ENCODE measurements at places on chromosomes 5 and 9.

DNA sequence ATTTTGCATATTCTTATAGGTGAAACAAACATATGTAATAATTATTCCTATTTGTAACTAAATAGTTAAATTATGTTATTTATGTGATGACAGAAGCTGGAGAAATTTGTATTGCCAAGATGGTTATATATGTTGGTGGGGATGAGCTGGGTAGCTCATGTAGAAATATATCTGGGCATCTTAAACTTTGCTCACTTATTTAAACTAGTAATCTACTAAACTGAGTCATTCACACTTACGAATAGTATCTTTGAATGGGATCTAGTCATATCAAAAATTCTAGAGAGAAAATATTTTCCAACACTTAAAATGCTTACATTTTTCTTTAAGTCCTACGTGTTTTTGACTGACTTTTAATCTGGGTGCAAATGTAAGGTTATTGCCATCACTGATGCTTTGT is 44.6 kb upstream of the EIF4EBP3 start:
- DNase-seq = no peak
- no peaks in the 10 kb centered on the region for H3K27me3 ChIP-seq
- no peaks in the 10 kb centered on the region for H3K4me1 ChIP-seq
- no peak overlapping the region for H3K27ac ChIP-seq
- H3K4me3 ChIP-seq = no peak overlapping the region

DNA sequence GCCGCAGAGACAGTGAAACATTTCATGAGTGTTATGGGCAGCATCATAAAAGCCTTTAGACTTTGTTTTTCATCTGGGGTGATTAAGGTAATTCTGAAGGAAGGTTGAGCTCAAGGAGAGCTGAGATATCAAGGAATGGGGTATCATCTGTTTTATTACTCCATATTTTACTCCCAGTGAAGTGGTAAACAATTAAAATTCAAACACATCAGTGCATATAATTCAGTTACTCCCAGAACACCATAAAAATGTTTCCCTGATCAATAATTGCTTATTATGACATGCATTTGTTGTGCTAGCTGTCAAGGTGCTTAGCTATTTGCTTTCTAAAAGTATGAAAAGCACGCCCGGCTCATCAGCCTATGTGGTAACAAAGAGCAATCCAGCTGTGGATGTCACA is 81.7 kb downstream of the DOCK8 start:
- no peak overlapping the region for H3K27ac ChIP-seq
- H3K27me3 ChIP-seq = no peaks in the 10 kb centered on the region
- H3K4me1 ChIP-seq = no peaks in the 10 kb centered on the region
- no peaks in the 10 kb centered on the region for H3K36me3 ChIP-seq
- H3K4me3 ChIP-seq = no peak overlapping the region

DNA sequence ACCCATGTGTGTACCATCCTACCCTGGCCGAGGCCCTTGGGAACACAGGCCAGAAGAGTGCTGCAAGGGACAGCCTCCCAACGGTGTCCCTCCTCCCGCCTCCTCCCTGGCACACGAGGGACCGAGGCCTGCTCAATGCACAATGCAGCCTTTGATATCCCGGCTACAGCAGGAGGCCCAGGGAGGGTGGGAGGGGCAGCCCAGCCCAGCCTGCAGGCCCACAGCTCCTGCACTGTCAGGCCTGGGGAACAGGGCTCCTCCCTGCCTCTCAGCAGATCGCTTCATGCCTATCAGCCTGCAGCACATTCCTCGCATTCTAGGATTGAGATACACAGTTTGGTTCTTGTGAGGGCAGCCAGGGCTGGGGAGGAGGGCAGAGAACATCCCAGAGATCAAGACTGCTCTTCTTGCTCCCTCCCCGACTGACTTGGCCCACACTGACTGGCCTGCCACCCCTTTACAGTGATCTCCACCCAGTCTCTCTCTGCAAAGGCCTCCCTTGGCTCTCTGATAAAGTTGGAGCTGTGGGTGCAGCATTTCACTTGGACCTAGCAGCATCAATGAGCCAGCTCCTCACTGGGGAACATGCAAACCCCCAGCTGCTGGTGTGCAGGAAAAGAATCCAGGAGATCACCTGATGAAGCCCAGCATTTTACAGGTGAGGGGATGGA is at the start of gene SH3TC2:
TSS of gene SH3TC2 (minus strand) at position 46 of the 671 bp plus-strand sequence. CDS start at position 6, 40 bp downstream.
- H3K36me3 ChIP-seq = no peaks in the 10 kb centered on the region
- H3K27ac ChIP-seq = peak within 1 kb of the TSS; percentile 82
- no peaks in the 10 kb centered on the region for H3K27me3 ChIP-seq
- H3K4me3 ChIP-seq = peak within 1 kb of the TSS; percentile 25

DNA sequence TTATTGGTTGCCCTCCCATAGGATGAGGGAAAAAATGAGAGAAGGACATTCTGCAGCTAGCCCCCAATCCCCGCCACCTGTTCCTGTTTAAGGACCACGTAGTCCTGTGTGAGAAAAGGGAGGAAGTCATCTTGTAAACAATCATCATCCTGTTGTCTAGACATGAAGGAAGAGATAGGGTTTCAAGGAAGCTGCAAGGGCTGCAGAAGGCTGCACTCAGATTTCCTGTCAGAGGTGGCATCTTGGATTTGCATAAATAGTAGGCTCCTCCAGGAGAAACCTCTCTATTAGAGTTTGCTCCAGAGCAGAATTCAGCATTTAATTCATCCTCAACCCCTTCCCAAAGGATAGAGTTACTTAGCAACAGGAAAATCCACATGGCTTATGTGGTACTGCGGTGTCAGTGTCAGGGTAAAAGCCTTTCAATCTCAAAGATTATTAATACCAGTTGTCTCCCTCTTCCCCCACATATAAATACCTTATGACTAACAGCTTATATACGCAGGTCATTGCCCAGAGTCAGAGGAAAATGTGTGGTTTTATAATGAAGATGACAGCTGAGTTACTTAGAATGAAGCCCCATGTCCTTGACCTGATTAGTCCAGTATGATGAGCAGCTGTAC is 4.6 kb upstream of the DNAJC18 start:
- peak; percentile 91 for DNase-seq
- peak overlapping the region; percentile 39 for H3K27ac ChIP-seq
- H3K27me3 ChIP-seq = no peaks in the 10 kb centered on the region
- H3K36me3 ChIP-seq = no peaks in the 10 kb centered on the region

DNA sequence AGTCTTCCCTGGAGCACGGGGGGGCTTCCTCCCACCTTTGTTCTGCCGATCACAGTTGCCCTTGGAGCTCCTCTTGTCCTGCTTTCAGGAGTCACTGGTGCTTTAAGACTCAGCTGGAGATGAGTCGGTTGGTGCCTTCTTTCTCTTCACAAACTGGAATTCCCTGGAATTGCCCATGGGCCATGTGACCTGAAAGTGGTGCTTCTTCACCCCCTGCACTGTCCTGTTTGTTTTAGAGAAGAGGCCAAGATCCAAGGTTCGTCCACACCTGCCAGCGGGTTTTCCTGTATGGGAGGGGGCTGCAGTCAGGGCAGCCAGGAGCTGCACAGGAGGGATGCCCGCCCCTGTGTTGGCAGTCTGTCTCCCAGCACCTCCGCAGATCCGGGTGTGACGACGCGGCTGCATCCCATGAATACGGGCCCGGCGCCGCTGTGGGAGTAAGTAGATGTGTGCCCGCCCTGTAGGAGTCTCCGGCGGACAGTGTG is 9.5 kb upstream of the MRPS2 start:
- no peaks in the 10 kb centered on the region for H3K27me3 ChIP-seq

GRCh38 chr5:139812836-139813805 is 17.5 kb downstream of the PSD2 start:
- no peaks in the 10 kb centered on the region for H3K4me1 ChIP-seq
- peaks cover 3% of the 10 kb centered on the region for H3K27me3 ChIP-seq
- no peak overlapping the region for H3K4me3 ChIP-seq
- no peaks in the 10 kb centered on the region for H3K36me3 ChIP-seq
- no peak for DNase-seq
- no peak overlapping the region for H3K27ac ChIP-seq

DNA sequence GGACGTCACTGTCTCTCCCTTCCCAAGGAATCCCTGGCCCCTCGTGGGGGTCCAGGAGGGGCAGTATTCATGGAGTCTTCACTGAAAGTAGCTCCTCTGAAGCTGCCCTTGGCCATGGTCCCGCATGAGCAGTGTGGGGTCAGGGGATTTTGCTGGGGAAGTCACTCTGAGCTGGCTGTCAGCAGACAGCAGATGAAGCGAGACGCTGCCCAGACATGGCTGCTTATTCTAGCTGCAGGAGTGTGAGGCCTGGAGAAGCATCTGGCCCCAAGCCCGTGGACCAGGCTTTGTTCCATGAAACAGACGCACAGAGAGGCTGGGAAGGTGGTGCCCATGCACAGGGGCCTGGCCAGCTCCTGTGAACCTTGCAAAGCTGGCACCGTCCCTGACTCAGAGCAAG is 21.5 kb upstream of the ASS1 start:
- H3K27ac ChIP-seq = no peak overlapping the region
- DNase-seq = no peak
- H3K4me1 ChIP-seq = peaks cover 30% of the 10 kb centered on the region
- H3K27me3 ChIP-seq = no peaks in the 10 kb centered on the region
- no peaks in the 10 kb centered on the region for H3K36me3 ChIP-seq

DNA sequence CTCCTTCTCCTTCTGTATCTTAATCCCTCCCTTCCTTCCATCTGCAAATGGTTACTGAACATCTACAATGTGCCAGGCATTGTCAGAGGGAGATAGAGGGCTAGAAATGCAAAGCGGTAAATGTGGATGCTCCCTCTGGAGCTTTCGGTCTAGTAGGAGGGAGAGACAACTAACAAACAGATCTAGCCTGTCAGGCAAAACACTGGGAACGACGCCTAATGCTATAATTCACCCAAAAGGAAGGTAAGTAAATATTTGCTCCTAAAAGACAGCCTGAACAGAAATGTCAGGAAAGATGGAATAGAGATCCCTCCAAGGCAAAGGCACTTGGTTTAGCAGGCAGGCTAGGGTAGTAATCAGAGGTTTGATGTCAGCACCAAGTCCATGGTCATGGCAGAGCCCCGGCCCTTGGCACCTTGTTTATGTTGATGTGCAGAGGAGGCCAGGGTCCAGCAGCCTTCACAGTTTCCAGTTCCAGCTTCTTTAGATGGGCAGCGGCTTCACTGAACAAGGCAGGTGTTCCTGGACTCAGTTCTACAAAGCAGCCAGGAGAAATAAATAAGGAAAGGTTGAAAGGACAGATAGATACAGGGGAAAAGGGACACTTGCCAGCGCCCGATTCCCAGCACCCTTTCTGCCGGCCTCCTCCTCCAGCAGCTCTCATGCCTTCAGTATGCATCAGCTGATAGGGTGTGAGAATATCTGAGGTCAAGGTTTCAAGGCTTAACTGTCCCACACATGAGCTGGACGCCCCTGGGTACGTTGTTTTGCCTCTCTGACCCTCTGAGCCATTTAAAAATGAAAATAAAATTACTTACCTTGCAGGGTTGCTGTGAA is 46.5 kb upstream of the FRRS1L start:
- H3K36me3 ChIP-seq = no peaks in the 10 kb centered on the region
- H3K27me3 ChIP-seq = peaks cover 5% of the 10 kb centered on the region
- no peak overlapping the region for H3K4me3 ChIP-seq

GRCh38 chr9:26335116-26335515 is 557.5 kb downstream of the CAAP1 start:
- H3K27ac ChIP-seq = no peak overlapping the region
- no peak for DNase-seq
- H3K36me3 ChIP-seq = no peaks in the 10 kb centered on the region
- H3K4me3 ChIP-seq = no peak overlapping the region

GRCh38 chr5:113214606-113215323 is 220.0 kb downstream of the TSSK1B start:
- H3K27me3 ChIP-seq = no peaks in the 10 kb centered on the region
- H3K4me1 ChIP-seq = peaks cover 28% of the 10 kb centered on the region
- DNase-seq = no peak
- H3K36me3 ChIP-seq = no peaks in the 10 kb centered on the region
- H3K4me3 ChIP-seq = no peak overlapping the region

GRCh38 chr9:126932871-126933321 is 18.3 kb downstream of the RALGPS1 start:
- H3K4me1 ChIP-seq = no peaks in the 10 kb centered on the region
- no peak overlapping the region for H3K4me3 ChIP-seq
- no peak for DNase-seq
- peaks cover 10% of the 10 kb centered on the region for H3K27me3 ChIP-seq

DNA sequence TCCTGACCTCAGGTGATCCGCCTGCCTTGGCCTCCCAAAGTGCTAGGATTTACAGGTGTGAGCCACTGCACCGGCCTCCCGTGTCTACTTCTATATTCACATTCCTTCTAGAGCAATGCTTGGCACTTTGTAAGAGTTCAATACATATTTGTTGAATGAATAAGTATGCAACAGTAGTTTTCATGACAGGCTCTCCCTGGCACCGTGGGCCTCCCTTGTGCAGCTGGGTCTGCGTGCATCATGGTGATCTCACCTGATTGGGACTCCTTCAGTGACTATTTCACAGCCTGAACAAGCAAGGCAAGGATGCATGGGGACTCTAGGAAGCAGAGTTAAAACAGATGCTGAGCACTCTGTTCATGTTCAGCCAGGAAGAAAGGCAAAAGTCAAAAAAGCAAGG is 6.8 kb upstream of the ZBTB34 start:
- H3K36me3 ChIP-seq = no peaks in the 10 kb centered on the region
- H3K4me1 ChIP-seq = no peaks in the 10 kb centered on the region
- H3K4me3 ChIP-seq = no peak overlapping the region
- H3K27ac ChIP-seq = peak overlapping the region; percentile 19
- H3K27me3 ChIP-seq = peaks cover 50% of the 10 kb centered on the region
- peak; percentile 32 for DNase-seq

DNA sequence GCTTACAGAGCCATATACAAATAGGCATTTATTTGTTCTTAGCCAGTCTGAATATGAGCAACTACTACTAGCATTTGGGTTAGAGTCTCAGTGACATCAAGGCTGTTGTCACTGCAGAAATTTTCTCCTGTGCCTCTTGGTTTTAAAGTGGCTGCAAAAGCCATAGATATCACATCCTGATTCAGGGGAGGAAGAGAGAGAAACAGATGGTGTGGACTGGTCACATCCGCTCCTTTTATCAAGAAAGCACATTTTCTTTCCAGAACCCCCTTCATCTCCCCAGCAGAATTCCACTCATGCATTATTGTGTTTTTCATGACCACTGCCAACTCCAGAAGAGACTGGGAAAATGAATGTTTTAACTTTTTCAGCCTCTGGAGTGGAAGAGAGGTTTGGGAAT is 69.8 kb downstream of the PTTG1 start:
- no peak overlapping the region for H3K4me3 ChIP-seq
- H3K4me1 ChIP-seq = no peaks in the 10 kb centered on the region
- no peaks in the 10 kb centered on the region for H3K27me3 ChIP-seq
- no peak overlapping the region for H3K27ac ChIP-seq

- no peaks in the 10 kb centered on the region for H3K27me3 ChIP-seq
- no peaks in the 10 kb centered on the region for H3K36me3 ChIP-seq
- H3K4me3 ChIP-seq = no peak overlapping the region
- DNase-seq = no peak
- H3K4me1 ChIP-seq = no peaks in the 10 kb centered on the region
These were observed 910.0 kb upstream of the WWC1 start for GRCh38 chr5:167381457-167381856.

GRCh38 chr5:174155281-174155680 is 109.8 kb downstream of the NSG2 start:
- H3K4me1 ChIP-seq = no peaks in the 10 kb centered on the region
- H3K27ac ChIP-seq = no peak overlapping the region
- H3K36me3 ChIP-seq = no peaks in the 10 kb centered on the region
- no peak overlapping the region for H3K4me3 ChIP-seq
- no peak for DNase-seq
